ENCODE measurements at places on chromosomes 3 and 15.
A peak's percentile ranks its signal among the peaks of the same experiment; 100 is the strongest.

GRCh38 chr3:45480218-45480617, 91.8 kb downstream of the LARS2 start:
- DNase-seq = no peak

DNA sequence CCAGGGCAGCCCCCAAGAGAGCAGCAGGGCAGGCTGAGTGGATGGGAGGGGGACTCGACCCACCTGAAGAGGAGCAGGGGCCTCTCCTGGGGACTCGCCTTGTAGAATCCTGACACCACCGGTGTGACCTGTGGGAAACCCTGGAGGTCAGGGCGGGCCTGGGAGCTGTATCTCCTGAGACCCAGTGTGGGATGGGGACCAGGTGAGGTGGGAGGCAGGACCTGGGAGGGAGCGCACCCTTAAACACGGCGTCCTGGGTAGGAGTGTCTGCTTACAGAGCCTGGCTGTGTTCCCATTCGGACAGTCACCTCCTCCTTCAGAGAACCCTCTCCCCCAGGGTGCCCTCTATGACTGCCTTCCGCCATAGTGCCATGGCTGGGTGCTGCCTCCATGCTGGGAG, 27.1 kb downstream of the C15orf39 start:
- no peak for DNase-seq

DNA sequence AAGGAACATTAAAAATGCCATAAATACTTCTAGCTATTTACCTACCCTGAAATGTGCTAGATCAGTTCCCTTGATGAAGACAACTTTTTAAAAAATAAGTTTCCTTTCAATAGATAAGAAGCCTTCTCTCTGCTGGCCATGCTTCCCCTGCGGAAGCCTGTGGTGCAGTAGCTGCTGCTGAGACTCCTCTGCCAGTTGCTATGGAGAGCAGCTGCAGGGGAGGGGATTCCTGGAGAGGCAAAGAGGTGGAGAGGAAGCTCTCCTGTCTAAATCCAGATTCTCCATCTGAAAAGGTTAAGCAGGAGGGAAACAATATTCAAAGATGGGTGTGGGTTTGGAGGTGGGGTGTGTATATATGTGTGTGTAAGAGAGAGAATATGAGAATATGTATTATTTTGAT, 69.8 kb upstream of the BFSP2 start:
- DNase-seq = peak; percentile 60

DNA sequence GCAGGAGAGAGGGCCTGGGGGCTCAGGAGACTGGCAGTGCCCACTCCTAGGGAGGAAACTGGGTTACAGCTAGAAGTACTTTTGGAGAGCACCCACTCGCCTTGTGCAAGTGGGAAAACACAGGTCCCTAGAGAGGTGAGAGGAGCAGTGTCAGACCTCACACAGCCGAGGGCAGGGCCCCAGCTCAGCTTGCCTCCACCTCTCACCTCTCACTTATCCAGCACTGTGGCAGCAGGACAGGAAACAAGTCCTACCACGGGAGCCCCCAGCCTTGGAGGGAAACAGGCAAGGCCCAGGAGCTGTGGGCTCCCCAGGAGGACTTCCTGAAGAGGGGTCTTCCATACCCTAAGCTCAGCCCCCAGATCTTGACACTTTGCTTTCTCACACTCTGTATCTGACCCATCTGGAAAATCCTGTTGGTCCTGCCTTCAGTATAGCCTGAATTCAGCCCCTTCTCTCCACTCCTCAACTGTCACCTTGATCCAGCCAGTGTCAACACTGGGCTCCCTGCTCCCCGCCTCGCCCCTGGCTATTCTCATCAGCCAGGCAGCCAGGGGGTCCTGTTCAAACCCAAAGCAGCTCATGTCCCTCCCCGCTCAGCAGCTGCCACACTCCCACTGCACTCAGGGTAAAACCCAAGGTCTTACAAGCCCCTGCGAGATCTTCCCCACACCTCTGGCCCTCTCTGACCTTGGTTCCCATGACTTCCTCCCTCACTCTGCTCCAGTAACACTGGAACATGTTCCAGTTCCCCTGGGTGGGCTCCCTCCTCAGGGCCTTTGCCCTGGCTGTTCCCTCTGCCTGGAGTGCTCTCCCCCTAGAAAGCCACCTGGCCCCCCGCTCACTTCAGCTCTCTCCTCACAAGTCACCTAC, 870 bp upstream of the TMEM40 start:
- no peak for DNase-seq

DNA sequence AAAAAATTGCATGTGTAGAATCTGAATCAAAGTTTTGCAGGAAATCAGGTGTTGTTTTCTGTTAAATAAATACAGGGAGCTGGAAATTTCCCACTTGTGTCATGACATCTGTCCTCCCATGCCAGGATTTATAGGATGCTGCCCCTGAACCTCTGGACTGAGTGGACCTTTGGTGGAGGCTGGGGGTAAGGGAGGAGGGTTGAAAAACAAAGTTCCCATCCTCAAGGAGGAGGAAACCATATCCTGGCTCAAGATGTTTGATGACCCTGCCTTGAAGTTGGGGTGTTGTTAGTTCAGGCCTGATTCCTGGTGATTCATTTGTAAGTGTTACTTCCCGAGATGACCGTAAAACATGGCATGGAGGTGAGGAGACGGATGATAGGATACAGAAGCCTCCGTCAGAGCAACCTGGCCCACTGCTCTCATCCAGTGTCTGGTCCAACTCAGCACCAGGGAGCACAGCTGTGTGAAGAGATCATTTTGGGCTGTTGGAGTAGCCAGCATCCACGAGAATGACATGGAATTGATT, 223.6 kb downstream of the CACNA2D3 start:
- DNase-seq = no peak

Measured in eye (tissue), 1 donor.